ENCODE measurements at places on chromosomes 5 and 9.

DNA sequence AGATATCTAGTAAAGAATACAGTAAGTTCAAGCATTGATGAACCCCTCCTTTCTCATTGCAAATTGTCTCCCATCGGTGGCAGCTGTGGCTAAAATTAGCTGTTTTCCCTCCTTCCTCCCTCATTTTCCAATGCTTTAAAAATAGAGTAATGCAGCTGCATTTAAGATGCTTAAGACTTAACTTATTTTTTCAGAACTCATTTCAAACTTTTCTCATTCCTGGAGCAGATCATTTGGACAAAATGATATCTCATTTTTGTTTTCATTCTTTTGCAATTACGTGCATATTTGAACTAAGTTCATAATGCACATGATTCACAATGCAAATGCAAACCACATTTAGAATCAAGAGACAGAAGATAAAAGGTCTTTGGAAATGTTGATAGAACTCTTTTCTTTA is 14.6 kb downstream of the HSPB3 start:
- no peak for DNase-seq

DNA sequence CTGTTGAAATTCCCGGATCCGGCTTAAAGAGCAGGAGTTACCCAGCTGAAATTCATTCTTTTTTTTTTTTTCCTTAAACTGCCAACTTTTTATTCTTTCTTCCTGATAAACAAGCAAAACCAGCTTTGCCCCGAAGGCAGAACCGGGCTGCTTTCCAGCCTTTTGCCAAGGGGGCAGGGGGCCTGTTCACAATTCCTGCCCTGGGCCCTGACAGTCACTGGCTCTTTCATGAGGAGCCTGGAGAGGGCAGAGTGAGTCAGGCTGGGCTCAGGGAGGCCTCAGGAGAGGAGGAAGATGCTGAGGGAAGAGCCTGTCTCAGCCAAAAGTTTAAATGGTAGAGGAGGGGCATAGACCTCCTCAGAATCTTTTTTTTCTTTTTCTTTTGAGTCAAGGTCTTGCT is 4.8 kb downstream of the GLIPR2 start:
- DNase-seq = no peak

GRCh38 chr5:35811108-35811741 is 45.5 kb upstream of the IL7R start:
- no peak for DNase-seq

GRCh38 chr9:87156247-87156646 is 208.9 kb upstream of the GAS1 start:
- no peak for DNase-seq

DNA sequence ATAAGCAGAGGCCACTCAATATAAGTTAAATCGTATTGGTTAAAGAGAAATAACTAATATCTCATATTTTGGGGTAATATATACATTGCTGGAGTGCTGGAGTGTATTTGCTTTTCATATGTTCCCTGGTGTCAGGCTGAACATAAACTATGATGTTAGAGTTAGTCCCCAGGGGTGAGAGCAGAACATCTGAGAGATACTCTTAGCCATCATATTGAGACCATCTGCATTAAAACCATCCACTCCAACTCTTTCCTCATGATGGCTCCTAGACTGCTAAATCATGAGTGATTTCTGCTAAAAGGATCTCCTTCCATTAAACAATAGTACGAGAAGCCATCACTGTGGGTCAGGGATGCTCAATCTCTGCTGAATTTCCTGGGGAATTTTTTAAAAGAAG is 436.2 kb downstream of the DTWD2 start:
- no peak for DNase-seq

GRCh38 chr9:22913026-22913425 is 466.4 kb downstream of the DMRTA1 start:
- no peak for DNase-seq

DNA sequence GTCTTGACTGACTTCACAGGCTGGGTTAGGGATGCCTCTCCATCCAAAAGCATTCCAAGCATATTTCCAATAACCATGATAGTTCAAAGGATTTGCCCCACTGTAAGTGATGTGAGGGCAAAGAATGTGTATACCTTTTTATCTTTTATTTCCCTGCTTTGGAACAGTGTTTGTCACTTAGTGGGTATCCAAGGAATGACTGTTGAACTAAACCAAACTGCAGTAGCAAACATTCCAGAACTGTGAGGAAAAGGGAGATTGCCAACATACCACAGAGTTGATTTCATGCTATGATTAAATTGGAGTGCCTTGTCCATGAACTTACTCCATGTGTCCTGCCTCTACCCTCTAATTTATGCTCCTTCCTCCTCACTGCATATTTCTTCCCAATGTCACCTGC is 400.0 kb downstream of the KIAA0825 start:
- DNase-seq = no peak

DNA sequence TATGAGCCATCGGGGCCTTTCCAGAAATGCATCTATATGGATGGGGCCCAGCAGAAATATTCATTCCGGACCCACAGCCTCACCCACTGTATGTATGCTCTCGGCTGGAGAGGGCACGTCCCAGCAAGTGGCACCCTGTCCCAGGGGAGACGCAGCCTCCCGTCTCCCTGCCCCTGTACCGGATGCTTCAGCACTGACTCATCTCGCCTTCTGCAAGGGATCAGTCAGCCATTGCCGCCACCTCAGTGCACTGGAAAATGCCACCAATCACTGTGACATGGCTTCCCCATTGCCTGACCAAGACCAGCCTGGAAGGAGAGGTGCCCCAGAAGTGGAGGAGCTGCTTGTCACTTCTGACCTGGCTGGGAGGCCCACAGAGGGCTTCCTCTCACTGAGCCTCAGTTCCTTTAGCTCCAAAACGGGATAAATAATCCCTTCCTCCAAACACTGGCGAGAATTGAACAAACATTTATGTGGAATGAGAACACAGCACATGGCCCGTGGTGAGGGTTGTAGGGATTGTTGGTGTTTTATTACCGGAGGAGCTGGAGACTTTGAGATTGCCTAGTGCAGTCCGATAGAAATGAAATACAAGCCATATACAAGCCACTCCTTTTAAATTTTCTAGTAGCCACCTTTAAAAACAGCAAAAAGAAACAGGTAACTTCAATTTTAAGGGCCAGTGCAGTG is 43.9 kb upstream of the ORM1 start:
- DNase-seq = no peak

- DNase-seq = no peak
Observed at GRCh38 chr9:98875536-98875935, 68.1 kb downstream of the GALNT12 start.

- peak; percentile 15 for DNase-seq
Observed at GRCh38 chr5:72268753-72269410, 51.2 kb downstream of the MRPS27 start.

GRCh38 chr5:3142261-3143027 is 391.0 kb upstream of the IRX2 start:
- DNase-seq = no peak

Data from stimulated activated CD8-positive, alpha-beta memory T cell treated with anti-CD3 and anti-CD28 coated beads, Interleukin-15, amount 100 ng/mL, for 1 hour (primary cell).